Right renal cortex interstitium (tissue), 3 donors: ENCODE measurements at places on chromosomes 4 and X. TPM values are rescaled to one million over a fixed set of nuclear protein-coding genes. Genes with fewer than 3 reads are reported as not detected.

DNA sequence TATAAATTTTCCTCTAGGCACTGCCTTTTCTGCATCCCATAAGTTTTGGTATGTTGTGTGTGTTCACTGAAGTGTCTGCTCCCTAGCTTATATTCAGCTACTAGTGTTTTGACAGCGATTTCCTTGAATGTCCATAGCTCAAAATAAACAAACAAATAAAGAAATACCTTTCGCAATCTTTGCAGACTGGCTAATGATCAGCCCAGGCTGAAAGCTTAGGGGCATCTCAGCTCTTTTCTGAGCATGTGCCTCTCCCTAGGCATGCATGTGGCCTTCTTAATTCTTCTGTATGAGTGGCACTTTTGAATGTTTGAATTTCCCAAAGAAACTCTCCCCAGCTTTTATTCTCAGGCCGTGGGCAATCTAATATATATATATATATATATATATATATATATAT lies 44.6 kb upstream of the SHROOM4 start:
- DNase-seq, result no peak

DNA sequence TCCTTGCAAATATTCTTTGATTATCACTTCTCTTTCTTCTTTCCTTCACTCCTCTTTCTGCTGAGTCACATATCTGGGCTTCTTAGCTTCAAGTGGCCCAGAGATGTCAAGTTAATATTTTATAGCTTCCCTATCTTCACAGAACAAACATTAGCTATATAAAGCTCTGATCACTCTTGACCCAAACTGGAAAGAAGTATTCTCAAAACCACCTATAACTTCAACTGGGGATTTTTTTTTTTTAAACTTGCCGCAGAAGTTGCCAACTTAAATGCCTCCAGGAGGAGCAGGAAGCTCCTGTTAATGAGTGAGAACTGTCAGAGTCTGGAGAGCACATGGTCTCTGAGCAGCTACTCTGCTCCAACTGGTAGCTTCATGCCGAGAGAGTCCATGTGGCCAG lies 233.3 kb upstream of the EDNRA start:
- no peak for DNase-seq

GRCh38 chrX:37553476-37553875 lies 18.0 kb upstream of the LANCL3 start:
- DNase-seq, result no peak

- no peak for DNase-seq
Measured at GRCh38 chr4:181108237-181108636, 1135.0 kb upstream of the TENM3 start.

DNA sequence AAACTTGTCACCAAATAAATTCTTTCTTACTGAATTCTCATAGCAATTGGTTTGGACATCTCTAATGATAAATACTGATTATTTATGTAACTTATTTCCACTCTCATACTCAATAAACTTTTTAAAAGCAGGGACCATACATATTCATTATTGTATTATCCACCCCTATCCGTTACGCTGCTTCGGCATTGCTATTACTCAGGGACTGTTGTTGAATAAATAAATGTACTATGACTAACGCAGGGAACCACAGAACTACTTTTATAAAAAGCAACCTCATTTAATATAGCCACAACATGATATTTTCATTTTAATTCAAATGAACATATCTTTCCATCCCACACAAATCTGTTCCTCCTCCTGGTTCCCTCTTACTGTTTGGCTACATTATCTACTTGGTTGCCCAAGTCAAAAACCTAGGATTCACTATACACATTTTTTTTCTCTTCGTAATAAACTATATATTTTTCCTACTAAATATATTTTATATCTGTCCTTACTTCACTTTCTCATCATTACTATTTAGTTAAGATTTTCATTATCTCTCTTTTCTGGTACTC lies 14.9 kb upstream of the ANKRD50 start:
- DNase-seq, result no peak

Gene GPR119
- polyA plus RNA-seq, result not detected

DNA sequence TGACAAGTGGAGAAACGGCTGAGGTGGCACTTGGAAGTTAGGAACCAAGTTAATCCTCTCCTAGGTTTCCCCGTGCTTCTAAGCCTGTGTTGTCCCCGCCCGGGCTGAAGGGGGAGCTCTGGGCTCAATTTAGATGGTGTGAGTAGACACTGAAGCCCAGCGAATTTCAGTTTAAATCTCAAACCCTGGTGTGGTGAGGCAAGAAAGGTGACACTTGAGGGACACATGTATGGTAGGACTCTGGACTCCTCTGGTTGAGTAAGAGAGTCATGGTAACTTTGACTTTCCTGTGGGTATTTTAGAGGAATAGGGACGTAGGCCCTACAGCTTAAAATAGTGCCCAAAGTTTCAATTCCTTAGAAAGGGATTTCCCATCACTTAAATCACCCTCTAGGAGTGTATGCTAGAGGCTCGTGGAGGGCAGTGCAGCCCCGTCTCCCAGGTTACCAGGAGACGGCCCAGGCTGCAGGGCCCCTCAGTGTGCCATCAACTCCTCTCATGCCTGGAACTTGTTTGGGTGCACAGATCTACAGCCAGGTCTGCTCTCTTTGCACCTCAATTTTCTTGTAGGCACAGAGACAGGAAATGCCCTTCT lies 24.0 kb downstream of the HAND2 start:
- no peak for DNase-seq

Gene TLR8
- 0.29 TPM for polyA plus RNA-seq

Gene DOCK11
- 24.6 TPM for polyA plus RNA-seq

Gene NUDT11
- 13.3 TPM for polyA plus RNA-seq

Gene SSR4
- 164 TPM for polyA plus RNA-seq

Gene TLL1
- 2.4 TPM for polyA plus RNA-seq

DNA sequence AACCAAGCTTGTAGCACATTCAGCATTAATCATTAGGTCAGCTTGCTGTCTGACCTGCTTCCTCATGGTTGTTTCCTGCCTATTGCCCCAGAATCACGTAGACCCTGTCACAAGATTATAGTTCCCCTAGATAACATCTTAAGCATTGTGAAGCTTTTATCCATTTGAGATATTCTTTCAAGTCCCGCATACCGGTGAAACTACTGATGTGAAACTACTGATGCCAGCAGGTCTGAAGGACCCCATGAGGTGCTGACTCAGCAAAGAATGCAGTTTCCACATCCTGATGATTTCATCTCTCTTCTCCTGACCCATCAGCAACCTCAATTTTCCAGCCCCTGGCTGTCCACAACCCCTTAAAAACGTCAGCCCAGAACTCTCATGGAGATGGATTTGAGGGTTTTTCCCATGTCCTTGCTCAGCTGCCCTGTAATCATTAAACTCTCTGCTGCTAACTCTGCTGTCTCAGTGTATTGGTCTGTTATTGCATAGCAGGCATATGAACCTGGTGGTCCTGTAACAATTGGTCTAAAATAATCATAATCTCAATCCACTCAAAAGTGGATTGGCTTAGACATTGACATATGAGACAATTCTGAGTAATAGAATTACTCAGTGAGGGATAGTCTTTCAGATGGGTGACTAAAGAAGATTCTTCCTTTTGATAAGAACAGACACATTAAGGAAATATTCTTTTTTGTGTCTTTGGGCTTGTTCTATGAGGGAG lies 26.3 kb upstream of the UBA6 start:
- DNase-seq, result no peak

GRCh38 chr4:72440386-72440785 lies 128.6 kb downstream of the ADAMTS3 start:
- no peak for DNase-seq

DNA sequence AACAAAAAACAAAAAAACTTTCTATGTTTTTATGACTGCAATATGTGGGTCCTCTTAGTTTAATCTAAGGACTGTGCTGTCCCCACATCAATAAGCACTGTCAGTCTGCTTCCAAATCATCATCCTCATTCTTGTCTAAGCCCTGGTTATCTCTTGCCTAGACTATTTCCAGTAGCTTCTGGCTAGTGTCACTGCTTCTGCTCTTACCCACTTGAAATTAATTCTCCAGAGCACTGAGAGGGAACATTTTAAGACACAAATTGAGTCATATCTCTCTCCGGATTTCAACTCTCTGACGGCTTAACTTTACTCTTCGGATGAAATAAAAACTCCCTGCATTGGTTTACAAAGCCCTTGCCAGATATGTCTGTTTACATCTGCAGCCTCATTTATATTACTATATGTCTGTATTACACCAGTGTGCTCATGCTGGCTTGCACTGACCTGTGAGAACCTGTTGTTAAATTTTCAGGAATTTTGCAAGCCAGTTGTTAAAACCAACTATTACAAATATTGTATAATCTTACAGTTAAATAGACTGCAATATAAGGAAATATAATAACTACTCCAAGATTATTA lies 345.9 kb downstream of the ADGRL3 start:
- no peak for DNase-seq

GRCh38 chrX:43958529-43958928 lies 14.7 kb downstream of the NDP start:
- peak; percentile 36 for DNase-seq

GRCh38 chrX:137548261-137548660 lies 17.7 kb upstream of the ZIC3 start:
- DNase-seq, result no peak

GRCh38 chr4:7892212-7893019 lies 47.2 kb downstream of the AFAP1 start:
- no peak for DNase-seq

Gene SLC35A2
- polyA plus RNA-seq, result 32.8 TPM

DNA sequence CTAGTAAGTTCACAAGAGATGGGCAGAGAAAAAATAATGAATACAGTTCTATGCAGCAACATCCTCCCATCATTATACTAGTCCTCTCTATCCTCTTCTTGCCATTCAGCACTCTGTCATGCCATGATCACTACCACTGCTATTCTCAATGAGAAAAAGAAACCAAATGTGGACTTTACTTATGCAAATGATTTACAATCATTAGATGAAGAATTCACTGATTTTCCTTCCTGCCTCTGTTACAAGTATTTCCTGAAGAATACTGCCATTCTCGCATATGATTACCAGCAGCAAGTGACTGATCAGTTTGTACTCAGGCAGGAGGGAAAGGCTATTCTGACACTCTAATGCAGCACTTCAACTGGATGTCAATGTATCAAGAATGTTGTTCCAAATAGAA lies 50.3 kb downstream of the WDFY3 start:
- no peak for DNase-seq

- no peak for DNase-seq
Measured at GRCh38 chrX:734362-734761, 103.8 kb downstream of the SHOX start.

- no peak for DNase-seq
Measured at GRCh38 chr4:159175989-159176375, 73.1 kb downstream of the RAPGEF2 start.

Gene SMIM14
- 60.8 TPM for polyA plus RNA-seq

- no peak for DNase-seq
Measured at GRCh38 chrX:123348468-123348867, 164.4 kb downstream of the GRIA3 start.
